ENCODE measurements at places on chromosomes 5 and 9.

DNA sequence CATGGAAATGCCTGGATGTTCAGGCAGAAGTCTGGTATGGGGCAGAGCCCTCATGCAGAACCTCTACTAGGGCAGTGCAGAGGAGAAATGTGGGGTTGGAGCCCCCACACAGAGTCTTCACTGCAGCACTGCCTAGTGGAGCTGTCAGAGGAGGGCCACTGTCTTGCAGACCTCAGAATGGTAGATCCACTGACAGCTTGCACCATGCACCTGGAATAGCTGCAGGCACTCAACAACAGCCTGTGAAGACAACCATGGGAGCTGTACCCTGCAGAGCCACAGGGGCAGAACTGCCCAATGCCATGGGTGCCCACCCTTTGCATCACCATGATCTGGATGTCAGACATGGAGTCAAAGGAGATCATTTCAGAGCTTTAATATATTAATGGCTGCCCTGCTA lies 36.9 kb downstream of the TRIP13 start:
- no peak for DNase-seq

DNA sequence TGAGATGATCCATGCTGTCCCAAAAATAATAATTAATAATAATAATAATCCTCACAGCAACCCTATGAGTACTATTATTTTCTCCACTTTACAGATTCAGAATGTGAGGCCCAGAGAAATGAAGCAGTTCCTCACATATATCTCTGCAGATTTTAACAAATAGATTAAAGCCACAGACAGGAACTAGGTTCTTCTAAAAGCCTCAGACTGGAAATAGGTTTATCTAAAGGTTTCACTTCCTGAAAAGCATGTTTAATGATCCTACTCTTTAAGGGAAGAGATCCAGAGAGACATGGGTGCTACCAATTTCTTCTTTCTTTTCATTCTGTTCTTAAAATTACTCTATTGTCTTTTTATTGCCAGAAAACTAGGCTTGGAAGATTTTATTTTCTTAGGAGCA lies 1079.4 kb upstream of the COX7C start:
- DNase-seq: no peak

GRCh38 chr5:94998670-94999069 lies 286.2 kb downstream of the MCTP1 start:
- DNase-seq: no peak

GRCh38 chr9:14692470-14693250 lies 572 bp downstream of the ZDHHC21 start:
- DNase-seq: no peak

DNA sequence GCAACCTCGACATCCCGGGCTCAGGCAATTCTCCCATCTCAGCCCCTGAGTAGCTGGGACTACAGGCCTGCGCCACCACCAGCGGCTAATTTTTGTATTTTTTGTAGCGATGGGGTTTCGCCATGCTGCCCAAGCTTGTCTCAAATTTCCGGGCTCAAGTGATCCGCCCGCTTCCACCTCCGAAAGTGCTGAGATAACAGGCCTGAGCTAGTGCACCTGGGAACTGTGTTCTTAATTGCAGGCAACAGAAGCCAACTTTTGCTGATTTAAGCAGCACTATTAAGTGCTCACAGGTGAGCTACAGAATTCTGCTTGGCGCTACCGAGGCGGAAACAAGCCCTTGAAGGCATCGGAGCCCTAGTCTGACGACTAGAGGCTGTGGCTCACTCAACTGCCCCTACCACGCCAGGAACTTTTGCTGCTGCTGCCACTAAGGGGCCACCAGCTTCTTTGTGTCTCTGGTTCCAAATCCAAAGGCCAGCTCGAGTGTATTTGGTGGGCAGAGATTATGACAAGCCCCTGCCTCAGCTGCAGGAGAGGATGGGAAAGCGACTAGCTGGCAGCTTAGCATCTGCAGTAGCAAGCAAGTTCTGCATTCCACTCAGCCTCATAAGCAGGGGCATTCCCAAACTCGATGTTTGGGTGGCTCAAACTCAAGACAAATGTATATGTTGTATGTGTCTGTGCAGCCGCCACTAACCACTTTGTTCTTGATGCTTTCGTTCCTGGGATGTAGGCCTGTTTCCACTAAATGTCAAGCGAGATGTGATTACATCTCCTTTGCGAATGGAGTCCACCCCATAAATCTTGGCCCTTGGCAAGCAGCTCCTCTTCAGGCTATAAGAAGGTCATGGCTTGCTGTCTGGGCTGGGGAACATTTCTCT lies 10.6 kb upstream of the HMCN2 start:
- no peak for DNase-seq
